Ovary (tissue), 10 donors: ENCODE measurements at places on chromosomes 13 and 19. TPM values are rescaled to one million over a fixed set of nuclear protein-coding genes. Genes with fewer than 3 reads are reported as not detected.

DNA sequence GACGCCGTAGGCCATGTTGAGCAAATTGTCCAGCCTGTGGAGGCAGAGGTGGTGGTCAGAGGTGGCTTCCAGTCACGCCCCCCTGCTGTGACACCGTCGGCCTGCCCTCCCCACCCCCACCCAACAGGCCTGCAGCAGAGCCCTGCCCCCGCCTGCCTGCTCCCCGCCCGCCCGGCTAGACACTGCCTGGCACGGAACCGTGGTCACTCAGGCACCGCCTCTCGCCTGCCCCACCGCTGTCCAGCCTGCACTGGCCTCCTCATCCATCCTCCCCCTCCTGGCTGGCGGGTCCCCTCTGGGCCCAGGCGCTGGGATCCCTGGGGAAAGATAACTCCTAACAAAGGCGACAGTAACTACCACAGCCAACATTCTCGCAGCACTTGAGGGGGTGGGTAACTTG lies 21.7 kb downstream of the PRKCSH start:
- no peaks in the 10 kb centered on the region for H3K36me3 ChIP-seq
- H3K27me3 ChIP-seq = no peaks in the 10 kb centered on the region
- no peaks in the 10 kb centered on the region for H3K4me1 ChIP-seq
- DNase-seq = no peak

DNA sequence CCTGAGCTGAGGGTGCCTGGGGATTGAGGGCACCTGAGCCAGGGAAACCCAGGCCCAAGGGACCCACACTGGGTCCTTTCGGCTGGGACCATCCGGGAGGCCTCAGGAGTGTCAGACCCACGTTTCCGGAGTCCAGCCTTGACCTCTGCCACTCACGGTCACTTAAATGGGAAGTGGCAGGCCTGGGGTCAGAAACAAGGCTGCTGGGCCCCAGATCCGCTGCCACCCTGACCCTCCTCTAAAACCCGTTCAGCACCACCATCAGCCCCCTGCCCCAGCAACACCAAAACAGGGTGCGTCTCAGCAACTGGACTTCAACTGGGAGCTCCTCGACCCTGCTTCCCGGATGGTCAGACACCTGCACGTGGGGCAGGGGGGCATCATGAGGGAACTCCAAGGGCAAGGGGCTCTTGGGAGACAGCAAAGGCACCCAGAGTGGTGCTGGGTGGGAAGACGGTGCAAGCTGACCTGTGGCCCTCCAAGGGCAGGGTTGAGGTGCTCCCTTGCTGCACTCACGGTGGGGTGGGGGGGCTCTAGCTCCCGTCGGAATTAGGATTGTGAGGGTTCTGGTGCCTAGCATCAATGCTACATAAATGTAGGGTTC lies 1.2 kb upstream of the PLPP2 start:
- H3K4me3 ChIP-seq = no peak overlapping the region
- DNase-seq = no peak
- H3K27me3 ChIP-seq = no peaks in the 10 kb centered on the region
- H3K27ac ChIP-seq = no peak overlapping the region

DNA sequence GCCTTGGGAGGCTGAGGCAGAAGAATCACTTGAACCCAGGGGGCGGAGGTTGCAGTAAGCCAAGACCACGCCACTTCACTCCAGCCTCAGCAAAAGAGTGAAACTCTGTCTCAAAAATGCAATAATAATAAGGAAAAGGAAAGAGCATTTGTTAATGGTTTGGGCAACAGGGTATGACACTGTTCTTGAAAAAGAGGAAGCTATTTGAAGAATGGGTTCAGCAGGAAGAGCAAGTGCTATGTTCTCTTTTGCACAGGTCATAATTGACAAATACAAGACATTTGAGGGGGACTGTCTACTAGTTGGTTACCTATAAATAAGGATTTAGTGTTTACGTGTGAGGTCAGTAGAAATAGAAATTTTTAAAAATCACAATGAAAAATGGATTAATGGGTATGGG lies 218.3 kb downstream of the DCT start:
- no peak overlapping the region for H3K4me3 ChIP-seq
- no peaks in the 10 kb centered on the region for H3K27me3 ChIP-seq
- DNase-seq = no peak
- no peak overlapping the region for H3K27ac ChIP-seq
- no peaks in the 10 kb centered on the region for H3K4me1 ChIP-seq

The NTN5 gene
- 2.2 TPM for total RNA-seq
